ENCODE measurements at places on chromosomes 3 and 15.

DNA sequence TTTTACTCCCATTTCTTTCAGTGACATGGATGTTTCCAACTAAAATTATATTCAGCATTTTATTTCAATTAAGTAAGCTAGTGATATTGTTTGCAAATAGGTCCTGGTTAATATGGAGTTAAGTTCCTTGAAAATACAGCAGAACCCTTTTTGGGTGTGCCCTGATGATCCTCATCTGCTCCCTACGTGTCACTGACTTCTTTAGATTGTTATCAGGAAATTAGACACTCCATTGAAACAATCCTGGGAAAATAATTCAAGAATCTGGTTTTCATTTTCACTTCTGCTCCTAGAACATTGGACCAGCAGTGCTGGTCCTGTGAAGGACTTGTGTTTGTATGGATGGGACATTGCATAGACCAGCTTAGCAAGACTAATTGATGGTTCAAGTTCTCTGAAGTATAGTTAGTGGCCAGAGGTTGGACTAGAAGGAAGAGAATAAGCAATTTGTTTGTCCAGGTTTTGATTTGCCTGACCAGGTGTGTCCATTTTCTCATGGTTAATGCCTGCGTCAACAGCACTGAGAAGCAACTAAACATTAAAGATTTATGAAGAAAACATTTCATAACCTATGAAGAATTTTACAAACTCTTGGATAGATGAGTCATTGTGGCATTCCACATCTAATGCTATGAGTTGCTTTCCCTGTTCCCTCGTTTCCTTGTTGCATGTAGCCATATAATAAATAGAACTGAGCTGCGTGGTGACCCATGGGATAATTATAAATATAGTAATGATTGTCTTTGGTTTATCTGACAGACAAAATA lies 95.8 kb downstream of the ZPLD1 start:
- DNase-seq, result no peak

DNA sequence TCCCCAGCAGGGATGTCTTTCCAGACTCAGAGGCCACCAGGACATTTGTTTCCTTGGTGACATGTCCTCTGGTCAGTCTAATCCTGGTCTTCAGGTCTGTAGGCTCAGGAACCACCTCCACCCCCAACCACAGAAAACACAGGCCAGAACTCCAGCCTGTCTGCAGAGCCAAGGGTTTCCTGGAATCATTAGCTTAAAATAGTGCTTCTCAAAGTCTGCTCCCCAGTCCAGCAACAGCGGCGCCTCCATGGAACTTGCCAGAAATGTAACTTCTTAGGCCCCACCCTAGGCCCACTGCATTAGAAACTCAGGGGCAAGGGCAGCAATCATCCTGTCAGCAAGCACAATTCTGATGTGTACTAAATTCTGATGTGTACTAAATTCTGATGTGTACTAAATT lies 20.0 kb downstream of the SLC28A1 start:
- DNase-seq, result no peak

GRCh38 chr3:63413523-63413922 lies 135.4 kb downstream of the SYNPR start:
- DNase-seq, result no peak

DNA sequence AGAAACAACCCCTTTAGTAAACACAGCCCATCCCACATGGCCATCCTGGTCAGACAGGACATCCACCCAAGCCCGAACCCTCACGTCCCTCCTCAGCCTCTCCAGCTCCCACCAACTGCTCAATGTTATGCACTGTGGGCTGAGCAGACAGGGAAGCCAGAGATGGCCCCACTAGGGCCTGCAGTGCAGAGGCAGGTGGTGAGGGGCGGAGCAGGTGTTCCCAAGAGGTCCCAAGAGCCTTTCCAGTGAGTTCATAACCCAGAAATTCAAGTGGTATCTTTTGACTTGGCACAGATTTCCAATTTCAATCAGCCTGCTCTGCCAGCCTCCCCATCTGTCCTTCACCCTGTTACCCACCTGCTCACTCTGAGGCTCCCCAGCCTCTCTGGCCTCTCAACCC lies 130.3 kb downstream of the LIPC start:
- DNase-seq, result no peak
